ENCODE measurements at places on chromosomes 5 and 9. TPM values are rescaled to one million over a fixed set of nuclear protein-coding genes. Genes with fewer than 3 reads are reported as not detected.

Gene SV2C
- not detected for total RNA-seq

GRCh38 chr5:5276430-5276829, 136.3 kb downstream of the ADAMTS16 start:
- H3K4me3 ChIP-seq = no peak overlapping the region
- H3K36me3 ChIP-seq = no peaks in the 10 kb centered on the region
- no peaks in the 10 kb centered on the region for H3K4me1 ChIP-seq
- H3K27me3 ChIP-seq = peaks cover 10% of the 10 kb centered on the region
- no peak for DNase-seq

DNA sequence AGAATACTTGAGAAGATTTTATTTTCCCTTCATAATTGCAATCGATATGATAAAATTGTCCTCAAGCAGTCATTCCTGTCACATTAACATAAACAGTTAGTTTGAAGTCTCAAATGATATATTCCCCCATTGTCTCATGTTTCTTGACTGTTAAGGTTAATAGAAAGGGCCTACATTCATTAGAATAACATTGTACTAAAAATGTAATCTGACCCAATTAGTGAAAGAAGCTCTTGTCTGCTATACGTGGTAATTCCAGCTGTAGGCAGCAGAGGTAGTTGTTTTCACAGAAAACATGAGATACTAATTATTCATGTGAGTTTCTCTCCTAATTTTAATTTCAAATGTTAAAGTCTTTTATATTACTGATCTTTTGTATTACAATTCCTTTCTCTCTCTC, 25.9 kb upstream of the AP3B1 start:
- no peaks in the 10 kb centered on the region for H3K4me1 ChIP-seq
- H3K27me3 ChIP-seq = peaks cover 7% of the 10 kb centered on the region
- no peak overlapping the region for H3K4me3 ChIP-seq
- H3K27ac ChIP-seq = no peak overlapping the region
- DNase-seq = no peak

- H3K36me3 ChIP-seq = peaks cover 7% of the 10 kb centered on the region
- no peak within 1 kb of the TSS for H3K27ac ChIP-seq
- DNase-seq = no peak
- peaks cover 48% of the 10 kb centered on the region for H3K27me3 ChIP-seq
- H3K4me3 ChIP-seq = peak within 1 kb of the TSS; percentile 62
- H3K4me1 ChIP-seq = peaks cover 5% of the 10 kb centered on the region
Measured at GRCh38 chr5:1445313-1445688, at the start of gene SLC6A3. TSS of gene SLC6A3 (minus strand) at chr5:1445440. CDS start at chr5:1443197, 2,243 bp downstream.

DNA sequence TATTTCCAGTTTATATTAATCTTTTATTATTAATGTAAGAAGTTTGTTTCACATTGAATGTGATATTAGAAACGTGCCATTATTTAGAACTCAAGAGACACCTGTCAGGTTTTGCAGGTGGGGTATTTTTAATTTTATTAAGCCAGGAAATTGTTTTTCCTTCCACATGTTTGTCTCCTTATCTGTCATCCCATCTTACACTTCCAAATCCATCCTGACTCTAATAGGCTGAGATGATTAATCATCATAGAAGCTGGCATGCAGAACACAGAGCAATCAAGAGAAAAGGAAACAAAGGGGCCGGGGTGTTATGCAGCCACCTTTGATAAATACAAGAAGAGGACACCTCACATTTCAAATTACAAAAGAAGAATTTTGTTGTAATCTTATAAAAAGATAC, 506.5 kb downstream of the ISL1 start:
- H3K4me1 ChIP-seq = no peaks in the 10 kb centered on the region
- H3K27ac ChIP-seq = no peak overlapping the region
- no peak for DNase-seq
- H3K27me3 ChIP-seq = no peaks in the 10 kb centered on the region
- no peak overlapping the region for H3K4me3 ChIP-seq
- no peaks in the 10 kb centered on the region for H3K36me3 ChIP-seq

Gene SPINK7
- total RNA-seq = not detected

- no peaks in the 10 kb centered on the region for H3K27me3 ChIP-seq
- peak; percentile 61 for DNase-seq
- H3K4me1 ChIP-seq = peaks cover 23% of the 10 kb centered on the region
- H3K36me3 ChIP-seq = peaks cover 9% of the 10 kb centered on the region
Measured at GRCh38 chr5:180784497-180785097, 18.0 kb downstream of the MGAT1 start.

- no peaks in the 10 kb centered on the region for H3K27me3 ChIP-seq
- H3K4me3 ChIP-seq = no peak overlapping the region
- no peak overlapping the region for H3K27ac ChIP-seq
- H3K4me1 ChIP-seq = no peaks in the 10 kb centered on the region
Measured at GRCh38 chr5:11955331-11955730, 51.1 kb upstream of the CTNND2 start.

DNA sequence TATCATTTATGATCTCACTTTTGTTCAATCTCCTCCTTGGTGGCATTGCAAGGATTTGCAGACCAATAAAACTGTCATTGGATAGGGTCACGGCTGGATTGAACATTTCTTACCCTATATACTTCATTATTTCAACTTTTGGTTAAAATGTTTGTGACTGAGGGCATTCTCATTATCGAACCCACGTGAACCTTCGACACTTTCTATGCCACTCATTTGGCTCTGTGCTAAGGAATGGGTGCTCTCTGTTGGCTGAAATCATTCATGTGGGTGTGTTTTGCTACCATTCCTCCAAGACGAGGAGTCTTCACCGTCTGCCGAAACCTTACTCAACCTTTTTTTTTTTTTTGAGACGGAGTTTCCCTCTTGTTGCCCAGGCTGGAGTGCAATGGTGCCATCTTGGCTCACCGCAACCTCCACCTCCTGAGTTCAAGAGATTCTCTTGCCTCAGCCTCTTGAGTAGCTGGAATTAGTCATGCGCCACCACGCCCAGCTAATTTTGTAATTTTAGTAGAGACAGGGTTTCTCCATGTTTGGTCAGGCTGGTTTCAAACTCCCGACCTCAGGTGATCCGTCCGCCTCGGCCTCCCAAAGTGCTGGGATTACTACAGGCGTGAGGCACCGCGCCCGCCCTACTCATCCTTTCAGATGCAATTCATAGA, 62.5 kb downstream of the CSNK1A1 start:
- H3K27ac ChIP-seq = peak overlapping the region; percentile 69
- H3K4me3 ChIP-seq = no peak overlapping the region
- no peak for DNase-seq
- H3K4me1 ChIP-seq = peaks cover 17% of the 10 kb centered on the region
- H3K27me3 ChIP-seq = no peaks in the 10 kb centered on the region

Gene CARD9
- total RNA-seq = 0.85 TPM
